NAMALWA (cell line): ENCODE measurements at places on chromosomes 3 and 15.

- no peak for DNase-seq
Measured at GRCh38 chr3:196533260-196533681, 18.1 kb upstream of the SMCO1 start.

DNA sequence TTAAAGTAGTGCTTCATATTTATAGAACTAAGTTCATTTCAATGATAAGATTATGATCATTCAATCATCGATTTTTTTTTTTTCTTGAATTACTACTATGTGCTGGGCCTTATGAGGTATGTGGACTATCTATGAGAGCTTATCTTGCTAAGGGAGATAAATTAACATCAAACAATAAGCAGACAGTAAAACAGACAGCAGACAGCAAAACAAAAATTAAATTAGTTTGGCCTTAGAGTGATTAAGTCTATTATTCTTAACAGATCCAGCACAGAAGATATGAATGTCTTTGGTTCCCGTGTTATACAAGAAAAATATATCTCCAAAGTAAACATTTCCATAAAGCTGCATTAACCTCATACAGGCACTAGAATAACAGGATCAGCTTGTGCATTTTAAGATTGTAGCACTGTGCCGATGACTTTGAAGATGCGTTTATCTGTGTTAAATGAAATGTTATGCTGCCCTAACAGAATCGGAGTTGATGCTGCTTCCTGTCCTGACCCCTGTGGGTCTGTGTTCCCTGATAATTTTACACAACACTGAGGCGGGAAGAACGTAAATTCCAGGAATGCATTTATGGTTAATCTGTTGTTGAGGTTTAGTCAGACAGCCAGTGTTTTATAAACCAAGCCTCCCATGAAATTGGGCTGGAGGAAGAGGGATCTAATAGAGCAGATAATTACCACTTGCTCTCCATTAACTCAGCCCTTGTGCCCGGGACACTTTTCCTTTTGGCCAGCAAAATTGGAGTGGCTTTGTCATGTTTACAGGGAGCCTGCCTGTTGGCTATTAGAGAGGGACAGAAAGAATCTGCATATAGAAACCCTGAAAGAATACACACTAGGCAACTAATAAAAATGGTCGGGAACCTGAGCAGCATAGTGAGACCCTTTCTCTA is 80.8 kb downstream of the GHSR start:
- no peak for DNase-seq

DNA sequence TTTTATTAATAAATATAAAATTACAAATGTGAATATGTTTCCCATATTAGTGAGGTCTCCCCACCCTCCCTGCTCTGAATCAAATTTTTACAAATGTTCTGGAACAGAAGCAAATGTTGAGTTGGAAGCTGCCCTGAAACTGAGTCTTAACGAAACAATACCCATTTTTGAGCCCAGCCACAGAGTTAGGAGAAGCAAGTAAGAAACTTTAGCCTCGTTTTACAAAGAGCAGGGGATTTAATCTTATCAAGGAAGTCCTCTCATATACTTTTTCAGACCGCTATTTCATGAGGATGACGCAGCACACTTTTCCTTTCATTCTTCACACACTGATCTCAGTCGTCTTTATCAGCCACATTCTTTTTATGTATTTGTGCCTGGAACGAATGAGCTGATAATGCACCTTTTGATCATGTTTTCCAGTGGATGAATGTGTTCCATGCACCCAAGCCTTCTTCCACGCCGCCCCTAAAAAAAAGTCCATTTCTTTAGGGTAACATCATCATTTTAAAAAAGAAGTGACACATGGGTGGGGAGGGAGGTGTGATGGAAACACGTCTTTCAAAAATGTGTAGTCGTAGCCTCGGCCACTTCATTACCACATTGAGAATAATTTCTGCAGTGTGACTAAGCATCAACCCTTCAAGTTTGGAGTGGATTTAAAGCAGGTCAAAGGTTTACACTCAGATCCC is 48.1 kb downstream of the SETMAR start:
- DNase-seq = no peak

DNA sequence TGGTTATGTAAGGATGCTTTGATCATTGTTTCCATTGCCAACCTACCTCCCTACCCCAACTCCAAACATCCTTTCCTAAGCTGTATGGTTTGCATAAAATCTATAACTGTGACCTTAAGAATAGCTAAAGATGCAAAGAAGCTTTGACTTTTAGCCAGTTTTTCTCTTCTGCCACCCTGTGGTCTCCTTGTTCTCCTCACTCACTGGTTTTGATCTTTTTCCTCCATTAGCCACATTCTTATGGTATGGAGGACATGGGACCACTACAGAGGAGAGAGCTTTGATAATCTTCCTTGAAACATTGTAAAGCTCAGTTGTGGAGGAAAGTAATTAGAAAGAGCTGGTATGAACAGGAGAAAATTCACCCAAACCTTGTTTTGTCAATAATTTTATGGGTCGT is 115.9 kb downstream of the NEK11 start:
- DNase-seq = no peak

GRCh38 chr3:45765266-45765851 is 31.0 kb downstream of the SLC6A20 start:
- DNase-seq = no peak

- no peak for DNase-seq
Measured at GRCh38 chr3:55904716-55905115, 417.6 kb upstream of the WNT5A start.

DNA sequence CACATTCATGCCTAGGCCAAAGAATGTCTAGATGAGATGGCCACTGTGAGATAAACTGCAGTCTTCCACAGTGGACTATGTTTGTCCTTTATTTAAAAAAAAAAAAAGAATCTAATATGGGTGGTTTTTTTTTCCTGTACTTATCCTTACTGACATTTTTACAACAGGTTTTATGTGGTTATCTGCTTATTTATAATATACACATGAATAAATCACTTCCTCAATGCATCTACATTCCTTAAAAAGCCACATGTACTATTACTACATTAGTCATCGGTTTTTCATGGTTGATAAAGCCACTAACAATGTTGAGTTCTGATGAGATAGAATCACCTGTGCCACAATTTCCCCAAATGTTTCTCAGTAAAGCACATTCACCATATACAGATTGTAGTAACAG is 341.3 kb upstream of the THBS1 start:
- DNase-seq = no peak

GRCh38 chr3:170623524-170623923 is 37.6 kb upstream of the SLC7A14 start:
- no peak for DNase-seq
